ENCODE measurements at places on chromosomes 1 and 21.
A peak's percentile ranks its signal among the peaks of the same experiment; 100 is the strongest.

DNA sequence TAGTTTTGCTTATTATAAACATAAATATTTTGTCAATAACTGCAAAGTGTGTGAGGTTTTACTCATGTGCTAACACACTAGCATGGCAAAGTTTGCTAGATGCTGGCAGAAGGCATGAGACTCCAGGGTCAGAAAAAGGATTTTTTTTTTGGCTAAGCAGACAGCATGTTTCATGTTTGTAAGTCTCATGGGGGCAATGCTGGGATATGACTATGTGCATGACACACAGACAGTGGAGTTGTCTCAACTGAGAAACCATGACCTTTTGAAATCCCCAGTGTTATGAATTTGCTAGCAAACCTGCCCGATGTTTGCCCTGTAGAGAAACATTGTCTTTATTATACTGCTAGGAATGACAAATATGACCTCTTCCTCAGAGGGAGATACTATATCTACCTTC, 448.2 kb downstream of the BRINP3 start:
- DNase-seq, result no peak

DNA sequence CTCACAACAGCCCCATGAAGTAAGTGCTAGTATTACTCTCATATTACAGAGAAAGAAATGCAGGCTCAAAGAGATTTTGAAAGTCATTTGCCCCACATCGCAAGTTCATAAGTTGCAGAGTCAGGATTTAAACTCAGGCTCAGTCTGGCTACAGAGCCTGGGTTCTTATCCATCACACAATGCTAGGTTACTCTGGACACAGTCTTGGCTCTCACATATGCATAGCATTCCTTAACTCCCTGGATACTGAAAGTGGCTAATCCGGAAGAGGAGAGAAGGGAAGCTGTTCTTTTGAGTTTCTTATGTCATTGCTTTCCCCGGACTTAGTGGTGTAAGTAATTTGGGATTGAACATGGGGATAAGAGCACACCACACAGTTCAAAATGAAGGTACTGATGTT, 357.4 kb upstream of the PLXNA2 start:
- DNase-seq, result no peak

DNA sequence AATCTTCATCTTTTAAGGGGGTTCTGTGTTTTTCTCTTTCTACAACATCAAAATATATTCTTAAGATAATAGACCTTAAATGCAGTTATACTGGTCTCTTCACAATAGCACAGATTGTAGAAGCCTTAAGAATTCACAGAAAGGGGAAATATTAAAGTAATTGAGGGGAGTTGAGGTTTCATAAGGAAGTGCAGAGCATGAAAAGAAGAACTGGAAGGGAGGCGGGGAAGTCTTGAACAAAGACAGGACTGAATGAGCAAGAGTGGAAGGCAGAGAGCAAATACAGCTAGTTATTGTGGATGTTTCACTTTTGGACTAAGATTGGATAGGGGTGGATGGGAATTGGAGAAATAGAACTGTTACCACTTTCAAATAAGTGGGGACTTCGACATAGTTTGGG, 67.7 kb downstream of the PTGER3 start:
- DNase-seq, result no peak

DNA sequence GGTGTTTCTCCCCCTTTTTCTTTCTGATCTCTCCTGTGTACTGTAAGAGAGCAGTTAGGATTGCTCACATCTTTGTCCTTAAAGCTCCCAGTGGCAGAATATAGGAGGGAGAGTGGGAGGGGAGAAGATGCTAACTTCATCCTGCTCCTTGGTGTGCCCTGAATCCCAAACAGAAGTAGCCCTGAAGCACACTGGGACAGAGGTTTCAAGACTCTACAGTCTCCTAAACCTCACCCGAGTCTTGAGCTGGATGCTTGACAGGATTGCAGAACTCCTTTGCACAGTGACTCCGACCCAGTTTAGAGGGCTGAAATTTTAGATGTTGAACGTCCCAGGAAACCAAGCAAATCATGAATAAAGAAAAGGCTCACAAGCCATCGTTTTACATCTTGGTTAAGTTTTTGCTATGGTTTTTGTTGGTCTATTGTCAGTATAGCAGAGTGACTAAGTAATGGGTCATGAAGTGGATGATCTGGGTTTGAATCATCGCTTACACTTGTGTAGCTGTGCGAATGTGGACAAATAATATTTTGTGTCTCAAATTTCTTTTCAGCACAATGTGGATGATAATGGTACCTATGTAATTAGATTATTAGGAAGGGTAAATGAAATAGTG, 37.5 kb downstream of the XCL2 start:
- no peak for DNase-seq

- DNase-seq, result no peak
These were observed 2.0 kb downstream of the SKI start for GRCh38 chr1:2229911-2230731.

- DNase-seq, result no peak
These were observed 22.6 kb downstream of the FAAP20 start for GRCh38 chr1:2172012-2172411.

DNA sequence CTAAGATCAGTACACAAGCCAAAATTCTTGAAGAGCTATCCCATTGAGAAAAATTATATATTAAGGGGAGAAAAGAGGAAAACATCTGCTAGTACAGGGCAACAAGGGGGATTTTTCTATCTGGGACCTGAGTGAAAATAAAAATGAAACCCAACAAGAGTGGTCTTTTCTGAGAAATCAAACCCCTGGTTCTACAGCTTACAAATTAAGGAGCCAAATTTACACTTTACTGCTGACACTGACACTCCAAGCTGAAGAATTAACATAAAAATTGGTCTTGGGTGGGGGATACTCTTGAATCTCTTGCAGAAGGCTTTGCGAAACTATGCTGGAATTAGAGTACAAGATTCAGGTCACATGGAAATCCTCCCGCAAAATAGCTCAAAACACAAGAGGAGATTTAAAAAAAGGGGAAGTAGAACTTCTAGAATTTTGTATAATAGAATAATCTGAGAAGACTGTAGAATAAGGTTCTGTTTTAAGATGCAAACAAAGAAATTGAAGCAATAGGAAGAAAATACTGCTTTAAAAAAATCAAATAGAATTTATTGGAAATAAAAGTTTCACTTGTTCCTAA, 32.1 kb upstream of the HSPA13 start:
- DNase-seq, result no peak

- DNase-seq, result no peak
These were observed 20.3 kb downstream of the ARHGEF10L start for GRCh38 chr1:17559615-17560419.

DNA sequence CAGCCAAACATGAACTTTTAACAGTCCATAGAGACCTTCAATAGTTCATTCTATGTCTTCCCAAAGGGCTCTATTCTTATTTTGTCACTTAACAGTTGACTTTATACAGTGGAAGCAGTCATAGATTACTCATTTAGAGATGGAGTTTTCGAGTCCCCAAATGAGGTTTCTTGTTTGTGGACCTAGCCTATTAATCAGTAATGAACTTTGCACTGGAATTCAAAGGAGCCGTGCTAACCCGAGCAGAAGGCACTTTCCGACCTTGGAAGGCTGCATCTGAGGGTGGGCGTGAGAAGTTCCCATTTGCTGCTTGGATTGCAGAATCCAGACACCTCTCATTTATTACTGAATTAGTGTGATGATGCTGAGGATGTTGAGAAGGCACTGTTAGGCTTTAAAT, 46.4 kb downstream of the TTC39A start:
- no peak for DNase-seq

- peak; percentile 6 for DNase-seq
These were observed 49.1 kb upstream of the SERBP1 start for GRCh38 chr1:67479146-67479891.

GRCh38 chr1:19374926-19375325, 62.8 kb downstream of the SLC66A1 start:
- DNase-seq, result no peak

DNA sequence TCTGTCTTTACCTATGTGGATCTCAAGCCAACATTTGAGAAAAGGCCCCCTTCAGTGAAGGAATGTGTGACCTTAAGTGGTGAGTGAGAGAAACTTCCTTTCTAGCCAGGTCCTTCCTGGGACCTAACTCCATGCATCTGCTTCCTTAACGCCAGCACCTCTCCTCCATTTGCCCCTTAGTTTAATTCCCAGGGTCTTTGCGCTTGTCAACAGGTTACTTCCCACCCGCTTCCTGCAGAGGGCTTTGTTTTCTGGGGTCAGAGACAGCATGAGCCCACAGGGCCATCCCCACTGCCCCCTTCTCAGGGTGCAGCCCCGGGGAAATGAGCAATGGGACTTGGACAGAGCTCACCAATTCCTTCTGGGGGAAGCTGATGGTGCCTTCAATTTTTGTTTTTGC, 54.8 kb downstream of the EVA1C start:
- no peak for DNase-seq

DNA sequence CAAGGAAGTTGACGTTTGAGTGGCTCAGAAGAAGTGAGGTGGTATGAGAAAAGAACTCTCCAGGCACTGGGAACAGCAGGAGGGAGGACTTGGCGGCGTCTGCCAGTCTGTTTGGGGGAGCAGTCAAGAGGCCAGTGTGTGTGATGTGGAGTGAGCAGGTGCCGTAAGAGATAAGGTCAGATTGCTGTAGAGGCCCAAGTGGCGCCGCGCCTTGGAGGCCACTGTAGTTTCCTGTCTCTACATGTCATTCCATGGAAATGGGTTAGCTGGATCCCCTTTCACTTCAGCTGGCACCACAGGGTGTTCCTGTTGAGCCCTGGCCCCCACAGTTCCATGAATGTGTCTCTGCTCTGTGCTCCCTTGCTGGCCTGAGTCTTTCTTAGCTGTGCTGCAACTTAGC, 35.5 kb upstream of the PTPRF start:
- DNase-seq, result no peak

GRCh38 chr1:151868486-151868885, 15.0 kb upstream of the THEM5 start:
- no peak for DNase-seq

DNA sequence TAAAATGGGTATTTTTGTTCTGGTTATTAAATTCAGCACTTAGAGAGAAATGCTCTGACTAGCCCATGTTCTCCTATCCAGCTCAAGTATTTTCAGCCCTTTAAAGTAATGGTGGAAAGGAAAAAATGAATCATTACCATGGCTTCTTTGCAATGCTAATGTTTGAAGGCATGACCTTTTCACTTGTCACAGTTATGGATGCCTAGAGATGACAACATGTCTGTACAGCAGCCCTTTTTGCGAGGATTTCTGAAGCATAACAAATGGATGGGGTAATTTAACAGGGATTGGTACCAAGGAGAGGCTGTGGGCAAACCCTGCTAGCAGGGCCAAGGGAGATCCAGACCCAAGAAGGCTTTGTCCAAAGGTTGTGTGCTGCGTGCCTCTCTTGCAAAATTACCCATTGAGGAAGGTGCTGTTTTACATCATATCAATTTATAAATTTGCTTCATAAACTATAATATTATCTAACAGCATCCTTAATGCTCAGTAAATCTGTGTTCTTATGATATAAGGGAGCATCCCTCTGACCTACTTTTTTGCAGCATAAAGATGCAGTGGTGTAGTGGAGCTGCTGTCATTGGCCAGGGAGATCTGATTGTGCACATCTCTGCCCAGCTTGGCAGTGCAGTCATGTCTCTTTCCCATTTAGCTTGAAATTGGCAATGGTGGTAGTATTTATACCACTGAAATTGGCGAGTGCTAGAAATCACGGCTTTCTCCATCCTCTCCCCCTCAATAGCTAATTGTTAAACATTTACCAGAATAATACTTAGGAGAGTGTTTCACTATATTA, 327.1 kb downstream of the PCP4 start:
- DNase-seq, result no peak

DNA sequence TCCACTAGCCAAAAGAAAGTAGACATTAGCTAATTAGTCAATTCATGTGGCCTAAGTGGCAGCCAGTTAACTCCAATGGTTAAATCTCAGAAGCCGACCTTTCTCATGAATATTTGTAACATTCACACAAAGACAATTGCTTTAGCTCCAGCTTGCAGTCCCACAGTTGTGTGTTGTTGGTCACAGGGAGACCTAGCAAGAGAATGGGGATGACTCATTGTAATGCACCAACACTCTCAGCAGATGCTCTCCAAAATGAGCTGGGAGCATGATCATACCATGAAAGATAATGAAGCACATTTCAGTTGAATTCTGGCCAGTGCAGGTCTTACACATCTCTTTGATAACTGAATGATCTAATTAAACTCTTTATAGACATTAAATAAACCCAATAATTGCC, 160.4 kb downstream of the HLX start:
- DNase-seq, result no peak

DNA sequence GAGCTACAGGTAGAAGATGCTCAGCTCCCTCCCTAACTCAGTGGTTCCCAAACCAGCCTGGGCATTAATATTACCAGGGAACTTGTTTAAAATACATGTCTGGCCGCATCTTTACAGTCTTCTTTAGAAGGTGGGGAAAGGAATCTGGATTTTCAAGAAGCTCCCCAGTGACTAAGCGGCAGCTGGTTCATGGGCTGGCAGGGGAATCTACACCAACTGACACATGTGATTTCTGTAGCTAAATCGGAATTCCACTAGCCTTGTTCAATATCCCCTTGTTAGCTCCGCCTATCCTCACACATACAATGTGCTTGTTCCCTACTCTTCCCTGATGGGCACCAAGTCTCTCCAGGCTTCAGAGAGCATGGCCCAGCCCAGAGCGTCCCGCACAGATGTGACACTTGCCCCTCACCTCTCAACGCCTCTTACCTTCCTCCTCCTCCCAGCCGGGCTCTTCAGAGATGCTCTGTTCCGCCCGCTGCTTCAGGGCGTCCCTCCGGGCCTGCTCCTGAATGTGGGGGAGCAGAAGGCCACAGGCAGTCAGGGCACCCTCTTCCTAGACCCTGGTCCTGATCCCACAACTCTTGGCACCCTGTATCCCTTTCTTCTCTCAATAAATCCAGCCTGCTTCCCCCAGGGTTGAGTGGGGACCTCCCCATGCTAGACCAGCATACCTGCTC, 15.3 kb downstream of the TSSK3 start:
- no peak for DNase-seq

DNA sequence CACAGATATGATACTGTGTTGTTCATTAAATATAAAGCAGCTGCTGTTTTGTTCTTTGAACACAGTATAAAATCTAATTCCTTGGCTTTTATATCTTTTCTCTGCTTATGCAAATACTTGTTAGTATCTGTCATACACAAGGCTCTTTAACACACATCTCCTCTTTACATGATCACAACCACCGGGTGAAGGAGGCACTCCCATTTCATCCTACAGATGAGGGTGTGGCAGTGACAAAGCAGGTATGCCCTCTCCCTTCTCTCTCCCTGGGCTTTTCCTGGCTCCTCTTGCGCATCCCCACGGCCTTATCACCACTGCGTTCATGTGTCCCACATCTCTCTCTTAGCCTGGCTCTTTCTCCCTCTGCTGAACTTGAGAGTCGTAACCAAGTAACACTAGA, 38.2 kb downstream of the JUN start:
- DNase-seq, result no peak
